ENCODE measurements at places on chromosomes 2 and 18.

DNA sequence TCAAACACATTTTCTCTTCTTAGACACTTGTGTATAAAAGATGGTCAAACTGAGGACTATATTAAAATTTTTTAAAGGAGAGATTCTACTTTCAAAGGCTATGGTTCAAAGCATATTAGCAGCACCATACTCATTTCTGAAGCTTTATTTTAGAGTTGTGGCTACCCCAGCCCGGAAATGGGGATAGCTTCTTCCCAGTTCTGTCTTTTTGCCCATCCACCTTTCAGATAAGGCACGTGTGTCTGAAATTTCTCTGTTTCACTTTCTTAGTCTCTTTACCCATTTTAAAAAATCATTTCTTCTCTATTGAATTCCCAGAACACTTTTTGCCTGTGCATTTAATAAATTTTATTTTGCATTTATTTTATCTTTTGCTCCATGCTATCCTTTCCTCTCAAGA, 431.5 kb downstream of the RNF144A start:
- DNase-seq, result no peak

- no peak for DNase-seq
These were observed 22.1 kb upstream of the CNGA3 start for GRCh38 chr2:98324181-98324580.

DNA sequence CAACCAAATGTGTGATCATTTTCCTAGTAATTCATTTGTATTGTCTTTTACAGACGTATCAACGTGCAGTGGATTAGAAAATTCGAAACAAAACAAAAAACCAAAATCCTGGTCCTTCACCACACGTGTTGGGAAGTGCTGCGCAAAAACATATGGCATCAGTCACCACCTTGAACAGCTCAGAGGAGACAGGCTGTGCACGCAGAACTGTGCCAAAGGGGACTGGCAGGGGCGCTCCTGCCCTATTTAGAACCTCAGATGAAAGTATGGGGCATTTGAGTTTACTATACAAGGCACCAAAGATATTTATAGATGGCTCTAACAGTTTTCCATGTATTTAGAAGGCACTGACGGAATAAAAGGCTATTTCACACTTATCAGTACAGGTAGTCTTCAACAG, 42.3 kb downstream of the NOL10 start:
- no peak for DNase-seq

GRCh38 chr2:16179701-16180416, 239.5 kb downstream of the MYCN start:
- no peak for DNase-seq

DNA sequence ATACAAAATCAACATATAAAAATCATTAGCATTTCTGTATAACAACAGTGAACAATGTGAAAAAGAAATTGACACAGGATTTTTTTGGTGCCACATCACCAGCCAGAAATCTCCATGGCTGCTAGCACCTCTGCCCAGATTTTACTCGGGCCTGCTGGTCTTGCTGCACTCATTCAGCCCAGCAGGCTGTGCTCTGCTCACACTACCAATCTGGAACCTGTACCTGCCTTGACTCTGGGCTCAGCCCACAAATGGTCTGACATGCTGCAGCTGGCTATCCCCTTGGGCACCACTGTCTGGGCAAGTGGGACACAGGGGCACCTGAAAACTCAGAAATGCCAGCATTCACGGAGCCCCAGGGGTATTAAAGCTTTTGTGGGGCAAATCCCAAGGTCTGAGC, 392.5 kb upstream of the NRXN1 start:
- no peak for DNase-seq

All from stimulated activated CD8-positive, alpha-beta memory T cell treated with anti-CD3 and anti-CD28 coated beads, Interleukin-15, amount 100 ng/mL, for 24 hours (primary cell).